MG63 (cell line): ENCODE measurements at places on chromosomes 3 and 15. TPM values are rescaled to one million over a fixed set of nuclear protein-coding genes. Genes with fewer than 3 reads are reported as not detected.
A peak's percentile ranks its signal among the peaks of the same experiment; 100 is the strongest.

DNA sequence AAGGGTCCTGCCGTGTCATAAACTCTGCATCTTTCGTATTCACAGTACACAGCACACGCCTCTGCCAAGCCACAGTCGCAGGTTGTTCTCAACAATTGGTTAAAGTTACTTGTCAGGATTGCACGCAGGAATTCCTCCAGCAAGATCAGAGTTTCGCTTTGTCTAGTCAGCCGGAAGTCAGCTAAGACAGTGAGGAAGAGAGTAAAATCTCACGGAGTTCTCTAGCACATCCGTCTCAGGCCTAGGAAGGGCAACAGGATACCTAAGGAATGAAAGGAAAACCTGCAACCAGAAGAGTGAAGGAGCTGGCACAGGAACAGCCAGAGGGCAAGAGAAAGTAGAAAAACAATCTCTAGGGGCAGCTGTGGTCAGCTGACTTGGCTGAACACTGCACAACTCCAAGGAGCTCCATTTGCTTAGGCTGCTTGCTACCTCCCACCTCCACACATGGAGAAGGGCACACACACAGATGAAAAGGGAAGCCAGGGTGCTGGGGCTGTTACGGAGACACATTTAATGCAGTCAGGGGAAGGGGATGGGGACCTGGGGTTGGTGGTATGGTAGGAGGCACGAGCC is 23.7 kb downstream of the RORA start:
- DNase-seq, result peak; percentile 10

DNA sequence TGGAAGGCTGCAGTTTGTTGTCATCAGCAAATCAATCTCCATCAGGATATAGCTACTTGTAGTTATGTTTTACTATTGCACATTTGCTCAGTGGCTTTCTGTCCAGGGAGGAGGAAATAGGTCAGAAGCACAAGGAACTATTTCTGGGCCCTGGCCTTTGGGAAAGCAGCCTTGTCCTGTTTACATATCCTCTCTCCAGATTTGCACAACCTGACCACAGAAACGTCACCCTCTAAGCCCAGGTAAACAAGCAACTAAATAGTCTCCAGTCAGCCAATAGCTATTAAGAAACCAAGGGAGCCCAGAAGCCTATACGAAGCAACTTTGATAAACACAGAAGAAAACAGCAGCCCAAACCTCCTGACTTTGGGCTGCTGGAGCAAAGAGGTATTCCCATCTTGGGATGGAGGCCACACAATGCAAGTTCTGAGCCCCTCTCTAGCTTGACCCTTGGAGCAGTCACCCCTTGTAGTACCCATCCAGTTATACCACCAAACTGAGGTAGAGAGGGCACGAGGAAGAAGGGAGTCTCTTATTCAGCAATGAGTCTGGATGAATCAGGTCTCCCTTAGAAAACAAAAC is 2.3 kb upstream of the FEM1B start:
- DNase-seq, result no peak

DNA sequence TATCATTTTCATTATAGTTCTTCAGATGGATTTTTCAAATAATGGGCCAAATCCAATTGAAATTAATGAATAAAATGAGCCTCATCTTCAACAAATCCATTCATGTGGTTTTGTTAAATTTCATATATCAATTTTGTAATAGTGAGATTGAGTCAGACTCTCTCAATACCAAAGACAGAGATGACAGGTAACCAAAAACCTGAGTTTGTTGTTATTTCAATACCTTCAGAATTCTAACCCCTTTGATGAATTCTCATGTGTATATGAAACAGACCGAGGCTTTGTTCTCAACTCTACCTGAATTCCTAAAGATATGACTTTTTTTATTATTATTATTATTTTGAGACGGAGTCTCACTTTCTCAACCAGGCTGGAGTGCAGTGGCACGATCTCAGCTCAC is 92.8 kb downstream of the FOXP1 start:
- no peak for DNase-seq

DNA sequence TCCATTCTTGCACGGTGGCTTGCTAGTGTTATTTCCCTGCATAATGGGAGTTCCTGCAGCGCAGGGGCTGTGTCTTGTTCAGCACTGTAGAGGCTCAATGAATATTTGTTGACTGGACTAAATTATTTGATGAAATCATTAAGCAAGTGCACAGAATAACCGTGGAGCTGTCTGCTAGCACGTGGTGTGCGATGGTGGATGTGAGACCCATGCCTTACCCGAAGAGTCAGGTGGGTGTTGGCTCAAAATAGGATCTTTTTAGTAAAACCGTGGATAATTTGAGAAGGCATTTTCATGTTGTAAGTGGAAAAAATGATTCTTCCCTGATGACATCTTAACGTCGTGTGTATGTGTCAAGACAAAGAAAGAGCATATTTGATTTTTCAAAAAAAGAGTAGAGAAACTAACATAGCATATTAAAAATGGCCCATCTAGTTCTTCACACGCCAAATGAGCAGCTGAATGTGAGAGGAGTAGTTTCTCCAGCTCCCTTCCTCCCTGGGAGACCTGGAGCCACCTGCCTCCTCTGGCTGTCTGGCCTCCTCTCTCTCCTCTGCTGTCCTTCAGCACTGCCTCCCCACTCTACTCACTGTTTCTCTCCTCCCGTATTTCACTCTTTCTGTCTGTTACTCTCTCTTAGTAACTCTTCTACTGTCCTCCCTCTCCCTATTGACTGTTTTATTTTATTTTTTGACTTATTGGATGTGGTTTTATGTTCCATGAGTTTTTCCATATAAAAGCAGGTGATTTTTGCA is 6.3 kb downstream of the FAM81A start:
- DNase-seq, result no peak

Gene IGSF11
- total RNA-seq, result 0.20 TPM in 1 of 2 replicates, not detected in the other
